ENCODE measurements at places on chromosomes 1 and 21.

GRCh38 chr21:26842300-26842699, 2.9 kb downstream of the ADAMTS1 start:
- DNase-seq = no peak

DNA sequence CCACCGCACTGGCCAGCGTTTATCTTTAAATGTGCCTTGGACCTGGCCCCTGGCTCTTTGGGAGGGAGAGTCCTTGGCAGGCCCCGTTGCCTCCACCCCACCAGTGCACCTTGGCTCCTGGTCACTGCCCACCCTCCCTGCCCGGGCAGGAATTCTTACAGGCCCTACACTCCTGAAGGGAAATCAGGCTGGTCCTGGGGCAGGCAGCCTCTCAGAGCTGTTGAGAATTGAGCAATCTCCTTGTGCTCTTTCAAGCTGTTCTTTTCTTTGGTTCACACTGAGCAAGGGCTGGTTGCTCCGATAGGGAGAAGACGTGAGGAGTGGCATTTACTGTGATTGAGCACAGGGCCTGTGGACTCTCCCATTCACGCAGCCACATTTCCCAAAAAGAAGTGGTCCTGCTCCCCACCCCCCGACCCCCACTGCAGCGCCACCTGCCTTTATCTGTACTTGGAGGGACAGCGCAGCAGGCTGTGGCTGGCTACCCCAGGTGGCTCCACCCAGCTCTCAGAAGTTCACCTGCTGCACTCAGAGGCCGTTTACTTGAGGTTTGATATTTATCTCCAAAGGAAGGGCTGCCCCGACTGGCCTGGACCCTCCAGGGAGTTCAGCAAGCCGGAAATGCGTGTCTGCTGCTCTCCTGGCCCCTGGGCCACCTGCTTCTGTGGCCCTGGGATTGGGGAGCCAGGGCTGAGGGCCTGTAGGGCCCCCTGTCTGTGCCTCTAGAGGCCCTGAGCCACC, 47.8 kb downstream of the SKI start:
- DNase-seq = no peak

- DNase-seq = no peak
Observed at GRCh38 chr1:73756817-73757216, 441.2 kb downstream of the LRRIQ3 start.

GRCh38 chr21:14630556-14631069, 84.5 kb upstream of the SAMSN1 start:
- peak; percentile 24 for DNase-seq

- no peak for DNase-seq
Observed at GRCh38 chr1:71498542-71498941, 417.7 kb upstream of the ZRANB2 start.

- peak; percentile 19 for DNase-seq
Observed at GRCh38 chr1:28417441-28417922, 47.9 kb downstream of the PHACTR4 start.

GRCh38 chr21:32112195-32112594, 166.7 kb downstream of the MIS18A start:
- no peak for DNase-seq

GRCh38 chr1:159510229-159510541, 25.6 kb downstream of the OR10J5 start:
- DNase-seq = no peak

GRCh38 chr1:115166531-115167091, 77.3 kb upstream of the TSPAN2 start:
- no peak for DNase-seq

DNA sequence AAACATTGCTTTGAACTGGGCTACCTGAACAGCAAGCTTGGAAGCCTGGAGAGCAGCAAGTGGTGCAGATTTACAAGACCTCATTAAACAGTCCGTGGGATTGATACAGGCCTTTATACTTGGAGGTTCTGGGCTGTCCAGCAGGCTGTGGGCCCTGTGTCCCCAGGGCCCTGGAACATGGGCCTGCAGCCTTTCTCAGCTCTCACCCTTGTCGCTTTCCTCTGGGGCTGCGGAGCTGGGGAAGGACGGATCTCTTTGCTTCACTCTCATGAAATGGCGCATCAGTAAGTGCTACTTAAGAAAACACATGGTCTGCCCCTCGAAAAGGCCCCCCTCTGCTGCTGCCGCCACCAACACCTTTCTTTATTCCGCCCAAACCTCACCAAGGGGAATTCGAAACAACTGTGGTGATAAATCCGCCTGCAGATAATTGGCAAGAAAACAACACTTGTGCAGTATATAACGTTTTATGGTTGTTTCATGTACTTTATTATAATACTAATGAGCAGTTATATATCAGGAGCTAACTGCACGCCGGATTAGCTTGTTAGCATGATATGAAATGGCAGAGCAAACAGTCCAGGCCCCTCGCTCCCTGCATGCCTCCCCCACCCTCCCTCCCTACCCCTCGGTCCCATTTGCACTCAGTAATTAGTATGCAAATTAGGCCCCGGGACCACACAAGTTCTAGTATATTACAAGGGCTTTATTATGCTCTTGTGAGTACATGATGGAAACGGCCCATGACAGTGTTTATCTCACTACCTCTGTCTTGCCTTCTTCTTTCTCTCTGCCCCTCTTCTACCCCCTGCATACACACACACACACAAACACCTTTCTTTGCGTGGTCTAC, 131.5 kb downstream of the RNF220 start:
- no peak for DNase-seq

- DNase-seq = no peak
Observed at GRCh38 chr1:247421074-247421473, 5.1 kb downstream of the NLRP3 start.

DNA sequence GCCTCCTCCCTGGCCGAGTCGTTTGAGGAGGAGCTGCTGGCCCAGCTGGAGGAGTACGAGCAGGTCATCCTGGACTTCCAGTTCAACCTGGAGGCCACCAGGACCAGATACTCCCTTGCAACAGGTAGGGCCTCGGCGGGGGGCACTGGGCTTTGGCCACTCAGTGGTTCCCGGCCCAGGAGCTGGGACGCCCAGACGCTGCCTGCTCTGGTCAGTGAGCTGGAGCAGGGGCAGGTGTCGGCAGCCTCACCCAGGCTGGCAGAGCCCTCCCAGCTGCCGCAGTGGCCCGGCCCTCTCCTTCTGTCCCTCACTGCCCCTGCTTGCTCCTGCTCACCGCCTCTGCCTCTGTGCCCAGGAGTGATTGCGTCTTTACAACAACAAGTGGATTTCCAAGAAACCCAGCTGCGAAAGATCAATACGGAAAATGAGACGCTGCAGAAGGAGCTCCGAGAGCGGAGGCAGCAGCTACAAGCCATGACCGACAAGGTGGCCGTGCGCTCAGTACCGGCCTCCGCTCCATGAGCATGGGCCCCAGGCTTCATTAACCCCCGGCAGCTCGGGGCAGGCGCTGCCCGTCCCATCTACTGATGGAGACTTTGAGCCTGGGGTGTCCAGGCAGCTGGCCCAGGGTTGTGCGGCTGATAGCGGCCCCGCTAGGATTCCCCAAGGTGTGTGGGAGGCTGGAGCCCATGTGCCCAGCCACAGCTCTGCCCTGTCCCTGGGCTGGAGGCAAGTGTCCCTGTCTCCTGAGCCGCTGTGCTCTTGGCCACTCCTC, 9.0 kb upstream of the SMIM1 start:
- no peak for DNase-seq

GRCh38 chr1:236545621-236546169, 21.9 kb downstream of the LGALS8 start:
- peak; percentile 36 for DNase-seq

DNA sequence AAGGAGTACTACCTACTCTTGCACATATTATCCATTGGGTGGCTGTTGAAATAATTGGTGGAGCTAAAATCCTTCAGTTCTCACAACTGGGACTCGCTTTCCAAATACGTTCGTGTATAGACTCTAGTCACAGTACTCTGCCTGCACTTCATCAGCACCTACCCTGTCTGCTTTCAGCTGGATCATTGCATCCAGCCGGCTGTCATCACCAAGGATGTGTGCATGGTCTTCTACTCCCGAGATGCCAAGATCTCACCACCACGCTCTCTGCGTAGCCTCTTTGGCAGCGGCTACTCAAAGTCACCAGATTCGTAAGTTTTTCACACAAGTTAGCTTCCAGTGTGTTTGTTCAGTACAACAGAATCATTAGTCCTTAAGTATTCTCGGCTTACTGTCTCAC, 37.3 kb upstream of the PGD start:
- no peak for DNase-seq

GRCh38 chr1:34213956-34214355, 37.2 kb downstream of the C1orf94 start:
- no peak for DNase-seq

DNA sequence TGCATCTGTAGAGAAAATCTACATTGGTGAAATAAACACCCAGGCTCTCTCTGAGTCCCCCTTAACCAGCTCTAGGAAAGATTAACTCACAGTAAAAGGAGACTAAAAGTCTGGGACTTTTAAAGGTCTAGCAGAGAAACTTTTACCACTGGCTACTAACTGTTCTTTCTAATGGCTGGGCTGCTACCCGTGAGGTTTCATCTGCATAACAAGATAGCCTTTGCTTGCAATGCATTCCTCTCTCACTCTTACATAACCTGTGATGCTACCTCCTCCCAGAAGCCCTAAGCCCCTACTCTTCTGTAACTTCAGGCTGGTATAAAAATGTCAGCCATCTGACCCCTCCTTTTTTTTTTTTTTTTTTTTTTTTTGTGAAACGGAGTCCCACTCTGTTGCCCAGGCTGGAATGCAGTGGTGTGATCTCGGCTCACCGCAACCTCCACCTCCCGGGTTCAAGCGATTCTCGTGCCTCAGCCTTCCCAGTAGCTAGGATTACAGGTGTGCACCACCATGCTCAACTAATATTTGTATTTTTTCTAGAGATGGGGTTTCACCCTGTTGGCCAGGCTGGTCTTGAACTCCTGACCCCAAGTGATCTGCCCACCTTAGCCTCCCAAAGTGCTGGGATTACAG, 344.2 kb downstream of the RGS7 start:
- no peak for DNase-seq

DNA sequence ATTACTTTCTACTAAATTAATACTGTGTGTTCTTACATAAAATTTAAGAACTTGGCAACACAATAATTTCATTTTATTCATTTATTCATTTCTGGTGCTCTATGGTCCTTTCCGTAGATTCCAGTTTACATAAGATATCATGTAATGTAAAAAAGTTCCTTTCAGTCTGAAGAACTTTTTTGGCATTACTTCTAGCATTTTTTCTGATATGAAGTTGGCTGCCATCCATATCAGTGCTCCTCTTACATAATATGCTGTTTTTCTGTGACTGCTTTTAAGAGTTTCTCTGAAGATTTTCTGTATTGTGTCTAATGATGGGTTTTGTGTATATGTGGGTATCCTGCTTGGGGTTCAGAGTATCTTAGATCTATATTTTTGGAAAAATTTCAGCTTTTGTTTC, 34.8 kb downstream of the LIN9 start:
- no peak for DNase-seq

GRCh38 chr1:86703696-86704457, 499 bp upstream of the SH3GLB1 start:
- no peak for DNase-seq

GRCh38 chr1:32652244-32652962, 1.4 kb downstream of the RBBP4 start:
- DNase-seq = no peak

DNA sequence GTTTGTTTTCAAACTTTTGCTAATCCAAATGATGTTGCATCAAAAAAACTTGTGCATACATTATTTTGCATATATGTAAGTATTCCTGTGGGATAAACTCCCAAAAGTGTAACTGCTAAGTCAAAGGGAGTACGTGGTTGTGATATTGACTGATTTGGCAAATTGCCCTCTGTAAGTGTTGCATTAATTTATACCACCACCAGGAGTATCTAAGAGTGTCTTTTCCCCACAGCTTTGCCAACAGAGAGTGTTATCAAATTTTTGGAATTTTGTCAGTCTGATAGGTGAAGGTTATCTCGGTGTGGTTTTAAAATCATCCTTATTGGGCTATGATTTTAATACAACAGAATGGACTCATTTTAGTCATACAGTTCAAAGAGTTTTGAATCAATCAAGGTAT, 30.1 kb upstream of the PARP1 start:
- DNase-seq = no peak

- DNase-seq = no peak
Observed at GRCh38 chr21:45800339-45801080, 157.0 kb downstream of the PCBP3 start.

GRCh38 chr1:198798923-198799386, 160.1 kb downstream of the PTPRC start:
- DNase-seq = no peak

GRCh38 chr1:113860891-113861290, 10.6 kb downstream of the PTPN22 start:
- DNase-seq = no peak

DNA sequence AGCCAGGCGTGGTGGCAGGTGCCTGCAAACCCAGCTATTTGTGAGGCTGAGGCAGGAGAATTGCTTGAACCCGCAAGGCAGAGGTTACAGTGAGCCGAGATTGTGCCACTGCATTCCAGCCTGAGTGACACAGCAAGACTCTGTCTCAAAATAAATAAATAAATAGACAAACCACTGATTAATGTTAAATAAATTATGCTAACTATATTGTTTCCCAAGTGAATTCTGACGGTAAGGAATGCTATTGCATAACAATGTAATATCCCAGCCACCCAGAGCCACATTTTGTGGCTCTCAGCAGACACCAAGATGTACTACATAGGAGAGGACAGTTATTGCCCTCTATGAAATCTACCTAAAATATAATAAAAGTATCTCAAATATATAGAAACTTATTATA, 55.4 kb downstream of the LPGAT1 start:
- DNase-seq = no peak

DNA sequence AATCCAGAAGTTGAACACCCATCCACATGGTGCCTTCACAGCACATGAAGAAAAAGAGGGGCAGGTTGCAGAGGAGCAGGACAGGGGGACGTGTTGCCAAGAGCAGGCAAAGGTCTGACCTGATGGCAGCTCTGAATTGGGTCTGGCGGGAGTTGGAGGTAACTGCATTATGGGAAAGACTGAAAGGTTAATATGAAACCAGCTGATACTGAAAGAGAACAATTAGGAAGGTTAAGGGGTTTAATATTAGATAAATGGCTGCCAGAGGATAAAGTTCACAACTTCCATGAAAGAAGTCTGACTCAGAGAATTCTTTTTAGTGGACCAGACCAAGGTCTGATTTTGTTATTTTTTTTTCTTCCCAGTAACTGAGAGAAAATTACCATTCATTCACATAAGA, 76.1 kb downstream of the CD58 start:
- DNase-seq = no peak

- DNase-seq = no peak
Observed at GRCh38 chr1:235302143-235302542, 25.8 kb downstream of the ARID4B start.

- DNase-seq = no peak
Observed at GRCh38 chr1:100799954-100800612, 80.5 kb downstream of the VCAM1 start.

- peak; percentile 8 for DNase-seq
Observed at GRCh38 chr1:228335406-228336307, 71.0 kb downstream of the TRIM11 start.

- no peak for DNase-seq
Observed at GRCh38 chr1:162333991-162334390, 42.7 kb downstream of the SPATA46 start.

Measured in natural killer cell (primary cell).